Stimulated activated CD8-positive, alpha-beta memory T cell treated with anti-CD3 and anti-CD28 coated beads, Interleukin-15, amount 100 ng/mL, for 48 hours (primary cell): ENCODE measurements at places on chromosomes 2 and 18.

DNA sequence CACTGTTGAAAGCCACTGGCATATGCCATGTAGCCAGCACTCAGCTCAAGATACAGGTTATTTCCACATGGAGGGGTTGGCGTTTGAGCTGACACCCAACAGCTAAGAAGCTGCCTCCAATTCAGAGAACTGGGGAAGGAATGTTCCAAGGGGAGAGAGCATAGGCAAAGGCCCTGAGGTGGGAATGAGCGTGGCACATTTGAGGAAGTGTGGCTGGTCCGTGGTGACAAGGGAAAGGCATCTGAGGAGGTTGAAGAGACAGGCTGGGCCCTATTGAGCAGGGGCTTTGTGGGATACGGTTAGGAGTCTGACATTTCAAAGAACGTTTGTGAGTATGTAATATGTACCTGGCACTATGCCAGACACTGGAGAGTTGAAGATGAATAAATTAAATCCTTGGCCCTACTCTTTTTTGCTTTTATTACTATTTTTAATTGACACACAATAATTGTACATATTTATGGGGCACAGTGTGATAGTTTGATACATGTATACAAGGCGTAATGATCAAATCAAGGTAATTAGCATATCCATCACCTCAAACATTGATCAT is 27.6 kb upstream of the TMBIM1 start:
- no peak for DNase-seq

DNA sequence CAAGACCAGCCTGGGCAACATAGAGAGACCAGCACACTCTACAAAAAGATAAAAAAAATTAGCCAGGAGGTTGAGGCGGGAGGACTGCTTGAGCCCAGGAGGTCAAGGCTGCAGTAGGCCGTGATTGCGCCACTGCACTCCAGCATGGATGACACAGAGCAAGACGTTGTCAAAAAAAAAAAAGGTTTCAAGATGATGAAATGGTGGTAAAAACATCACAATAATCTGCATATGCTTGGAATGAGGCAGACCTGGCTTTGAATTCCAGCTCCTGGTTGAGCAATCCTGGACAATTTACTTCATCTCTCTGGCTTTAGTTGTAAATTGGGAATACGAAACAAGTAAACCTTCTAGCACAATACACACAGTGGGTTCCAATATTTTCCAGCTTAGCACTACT is 24.1 kb downstream of the USP40 start:
- no peak for DNase-seq

DNA sequence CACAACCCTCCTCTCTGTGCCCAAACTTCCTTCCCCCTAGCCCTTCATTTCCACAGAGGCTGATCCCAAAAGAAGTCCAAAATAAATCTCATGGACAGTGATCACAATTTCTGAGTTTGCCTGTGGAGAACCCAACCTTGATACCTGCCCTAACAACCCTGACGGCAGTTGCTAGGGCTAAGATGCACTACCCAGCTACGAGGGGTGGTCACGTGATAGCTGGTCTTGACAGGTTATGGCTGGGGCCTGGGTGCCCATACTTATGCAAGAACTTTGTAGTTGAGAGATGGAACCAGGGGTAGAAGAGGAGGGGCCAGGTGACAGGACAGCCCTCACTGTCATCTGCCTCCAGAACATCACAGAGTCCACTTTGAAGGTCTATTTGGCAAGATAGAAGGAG is 147.9 kb downstream of the AKAIN1 start:
- no peak for DNase-seq

- DNase-seq, result no peak
These were observed 15.2 kb downstream of the ABCB11 start for GRCh38 chr2:169015943-169016342.

GRCh38 chr2:26848336-26849055 is 564 bp downstream of the DPYSL5 start:
- no peak for DNase-seq

- DNase-seq, result no peak
These were observed 121.6 kb upstream of the CDC42EP3 start for GRCh38 chr2:37793004-37793403.

GRCh38 chr18:36424741-36425142 is 127.2 kb downstream of the FHOD3 start:
- DNase-seq, result no peak

DNA sequence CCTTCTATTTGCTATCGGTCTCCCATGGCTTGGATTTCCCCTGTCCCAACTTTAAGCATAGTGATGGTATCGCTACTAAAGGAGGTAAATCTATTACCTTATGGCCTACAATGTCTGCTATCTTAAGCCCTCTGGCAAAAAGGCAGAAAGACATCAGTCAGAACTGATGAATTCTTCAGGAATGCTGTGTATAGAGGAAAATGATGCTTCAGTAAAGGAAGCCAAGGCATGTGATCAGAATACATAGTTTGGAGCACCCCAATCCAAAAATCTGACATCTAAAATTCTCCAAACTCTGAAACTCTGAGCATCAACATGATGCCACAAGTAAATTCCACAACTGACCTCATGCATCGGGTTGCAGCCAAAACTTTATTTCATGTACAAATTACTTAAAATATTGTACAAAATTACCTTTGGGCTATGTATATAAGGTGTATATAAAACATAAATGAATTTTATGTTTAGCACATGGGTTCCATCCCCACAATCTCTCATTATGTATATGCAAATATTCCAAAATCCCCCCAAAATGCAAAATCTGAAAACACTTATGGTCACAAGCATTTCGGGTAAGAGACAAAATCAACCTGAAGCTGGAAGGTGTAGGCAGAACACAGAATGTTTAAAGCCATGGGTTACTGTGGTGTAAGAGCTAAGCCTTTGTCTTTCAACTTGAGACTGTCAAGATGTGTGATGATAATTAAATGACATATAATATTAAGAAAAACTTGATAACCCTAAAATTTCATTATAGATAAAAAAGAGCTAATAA is 66.2 kb downstream of the CUL3 start:
- no peak for DNase-seq

DNA sequence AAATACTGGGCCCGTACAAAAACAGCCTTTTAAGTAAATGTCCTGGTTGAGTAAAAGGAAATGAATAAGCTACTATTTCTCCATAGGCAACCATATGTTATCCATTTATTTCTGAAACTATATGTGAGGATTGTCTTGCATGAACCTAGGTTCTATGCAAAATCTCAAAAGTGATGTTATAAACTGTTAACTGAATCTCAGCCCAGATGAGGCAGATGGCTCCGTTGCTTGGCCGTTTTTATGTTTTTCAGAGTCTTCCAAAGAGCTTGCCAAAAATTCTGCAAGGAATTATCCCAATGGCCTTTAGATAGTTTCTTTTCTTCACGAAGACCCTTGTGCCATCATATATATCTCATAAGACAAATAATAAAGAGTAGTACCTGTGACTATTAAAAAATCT is 1669.5 kb upstream of the DDX18 start:
- no peak for DNase-seq

DNA sequence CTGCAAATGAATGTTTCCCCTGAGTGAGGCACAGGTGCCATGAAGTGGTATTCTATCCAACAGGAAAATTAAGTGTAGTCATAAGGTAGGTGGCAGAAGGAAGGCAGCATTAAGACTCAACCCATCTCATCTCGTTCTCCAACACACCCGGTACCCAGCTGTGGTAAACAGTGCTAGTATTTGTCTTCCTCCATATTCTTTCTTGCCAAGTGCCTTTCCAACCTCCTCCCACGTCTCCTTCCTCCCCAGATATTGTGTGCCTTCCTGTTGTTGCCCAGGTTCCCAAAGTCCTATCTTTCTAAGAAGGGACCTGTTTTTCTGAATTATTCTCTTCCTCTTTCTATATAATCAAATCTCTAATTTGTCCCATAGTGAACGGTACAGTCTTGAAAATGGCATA is 83.5 kb downstream of the CRIM1 start:
- no peak for DNase-seq

GRCh38 chr2:118654945-118655344 is 192.5 kb downstream of the EN1 start:
- DNase-seq, result no peak
